ENCODE measurements at places on chromosomes 6 and 20.

DNA sequence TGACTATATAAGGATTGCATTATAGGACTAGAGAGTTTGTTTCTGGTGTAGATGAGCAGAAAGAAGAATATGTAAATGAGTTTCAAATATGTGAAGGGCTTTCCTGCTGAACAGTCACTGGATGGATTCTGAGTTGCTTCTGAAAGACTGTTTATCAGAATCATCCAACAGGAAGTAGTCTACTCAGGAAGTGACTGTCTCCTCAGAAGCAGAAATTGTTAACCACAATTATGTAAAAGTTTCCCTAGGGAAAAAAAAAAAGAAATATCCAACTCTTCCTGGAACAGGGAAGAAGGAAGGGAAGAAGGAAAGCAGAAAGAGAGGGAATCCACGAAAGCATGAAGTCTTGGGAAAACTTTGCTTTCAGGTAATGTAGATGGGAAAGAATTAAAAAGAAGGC, 138.9 kb downstream of the TENT5A start:
- no peak for DNase-seq

- DNase-seq, result no peak
Observed at GRCh38 chr20:63147532-63147931, 68.4 kb downstream of the YTHDF1 start.

DNA sequence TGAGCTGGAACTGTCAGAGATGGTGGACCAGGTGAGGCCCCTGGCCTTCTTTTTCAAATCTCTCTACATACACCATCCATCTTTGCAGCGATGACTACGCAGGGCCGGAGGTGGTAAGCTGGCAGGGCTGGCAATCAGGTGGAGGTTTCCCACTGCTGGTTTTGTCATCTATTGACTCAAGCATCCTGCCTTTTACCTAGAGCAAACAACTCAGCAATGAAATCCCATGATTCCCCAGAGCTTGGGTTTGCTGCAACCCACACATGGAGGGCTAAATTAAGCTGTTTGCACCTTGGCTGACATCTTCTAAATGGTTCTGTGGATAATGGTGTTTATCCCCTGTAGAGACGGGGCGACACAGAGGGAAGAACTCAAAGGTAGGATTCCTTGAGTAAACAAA, 170.2 kb downstream of the SCP2D1 start:
- no peak for DNase-seq

DNA sequence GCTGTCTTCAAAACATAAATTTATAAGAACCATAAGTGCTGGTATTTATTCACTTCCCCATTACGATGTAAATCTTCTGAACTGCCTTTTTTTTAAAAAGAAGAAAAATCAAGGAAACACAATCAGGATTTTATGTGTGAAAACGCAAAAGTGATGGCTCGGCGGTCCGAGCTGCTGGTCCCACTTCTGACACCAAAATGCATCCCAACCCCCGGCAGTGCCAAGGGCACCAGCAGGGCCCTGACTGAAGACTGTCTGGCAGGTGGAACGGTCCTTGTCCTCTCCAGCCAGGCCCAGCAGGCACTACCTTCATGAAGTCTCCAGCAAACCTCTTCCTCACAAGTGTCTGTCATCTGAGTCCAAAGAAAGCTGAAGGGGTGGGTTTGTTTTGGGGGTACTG, 41.2 kb downstream of the TBC1D7 start:
- DNase-seq, result no peak

Data from stimulated activated CD8-positive, alpha-beta memory T cell treated with anti-CD3 and anti-CD28 coated beads, Interleukin-7, amount 100 ng/mL, for 48 hours (primary cell).